Mesangial cell (primary cell): ENCODE measurements at places on chromosomes 12 and 14. TPM values are rescaled to one million over a fixed set of nuclear protein-coding genes. Genes with fewer than 3 reads are reported as not detected.

DTX1 gene
- total RNA-seq = 0.16 TPM in 1 of 2 replicates, not detected in the other

MDM1 gene
- total RNA-seq = 2.8 and 4.1 TPM in 2 replicates

INSM2 gene
- total RNA-seq = not detected in 2 replicates

PYGL gene
- total RNA-seq = 59.1 and 74.3 TPM in 2 replicates

PPP1R1A gene
- total RNA-seq = 0.98 and 6.1 TPM in 2 replicates

LBHD2 gene
- 0.76 TPM in 1 of 2 replicates, not detected in the other for total RNA-seq

TEX52 gene
- total RNA-seq = not detected in 2 replicates
